ENCODE measurements at places on chromosomes 1 and 21. TPM values are rescaled to one million over a fixed set of nuclear protein-coding genes. Genes with fewer than 3 reads are reported as not detected.
A peak's percentile ranks its signal among the peaks of the same experiment; 100 is the strongest.

GRCh38 chr21:36075171-36075570 is 5.3 kb downstream of the CBR1 start:
- H3K4me1 ChIP-seq, result peaks cover 4% of the 10 kb centered on the region
- DNase-seq, result no peak
- no peaks in the 10 kb centered on the region for H3K27me3 ChIP-seq
- H3K4me3 ChIP-seq, result no peak overlapping the region
- no peaks in the 10 kb centered on the region for H3K36me3 ChIP-seq
- no peak overlapping the region for H3K27ac ChIP-seq

GRCh38 chr1:78005448-78005722 is 646 bp downstream of the DNAJB4 start:
- peak overlapping the region; percentile 86 for H3K27ac ChIP-seq
- H3K27me3 ChIP-seq, result no peaks in the 10 kb centered on the region
- no peaks in the 10 kb centered on the region for H3K4me1 ChIP-seq

GRCh38 chr1:84763912-84764680 is 73.8 kb upstream of the SSX2IP start:
- no peaks in the 10 kb centered on the region for H3K4me1 ChIP-seq
- no peak overlapping the region for H3K4me3 ChIP-seq
- H3K27me3 ChIP-seq, result no peaks in the 10 kb centered on the region
- no peak overlapping the region for H3K27ac ChIP-seq
- DNase-seq, result no peak

- H3K4me3 ChIP-seq, result no peak overlapping the region
- no peaks in the 10 kb centered on the region for H3K27me3 ChIP-seq
- DNase-seq, result no peak
- peaks cover 20% of the 10 kb centered on the region for H3K4me1 ChIP-seq
- no peaks in the 10 kb centered on the region for H3K36me3 ChIP-seq
- no peak overlapping the region for H3K27ac ChIP-seq
These were observed 103.3 kb upstream of the SLC45A1 start for GRCh38 chr1:8214501-8215173.

GRCh38 chr21:26597031-26597430 is 23.9 kb upstream of the CYYR1 start:
- no peak overlapping the region for H3K27ac ChIP-seq
- no peaks in the 10 kb centered on the region for H3K36me3 ChIP-seq
- no peaks in the 10 kb centered on the region for H3K27me3 ChIP-seq

GRCh38 chr1:187588917-187589316 is 760.2 kb downstream of the PLA2G4A start:
- DNase-seq, result no peak
- no peak overlapping the region for H3K27ac ChIP-seq
- no peaks in the 10 kb centered on the region for H3K36me3 ChIP-seq
- no peak overlapping the region for H3K4me3 ChIP-seq

Gene C1QTNF12
- 6.6 TPM for polyA plus RNA-seq

DNA sequence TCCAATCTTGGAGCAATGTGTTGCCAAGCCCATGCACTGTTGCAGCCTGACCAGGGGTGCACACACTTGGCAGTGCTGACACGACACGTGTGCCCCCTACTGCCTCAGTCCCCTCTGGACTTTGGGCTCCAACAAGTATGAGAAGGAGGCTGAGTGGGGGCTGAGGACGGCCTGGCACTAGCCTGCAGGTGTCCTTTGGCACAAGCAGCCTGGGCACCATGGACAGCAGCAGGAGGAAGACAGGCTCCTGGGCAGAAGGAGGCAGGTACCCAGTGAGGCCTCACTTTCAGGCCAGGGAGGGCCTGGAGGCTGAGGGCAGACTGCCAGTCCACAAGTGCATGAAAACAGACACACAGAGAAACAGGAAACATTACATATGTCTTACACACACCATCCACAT is 1702.9 kb upstream of the B3GALT2 start:
- no peaks in the 10 kb centered on the region for H3K27me3 ChIP-seq
- no peak for DNase-seq
- no peak overlapping the region for H3K4me3 ChIP-seq
- H3K36me3 ChIP-seq, result no peaks in the 10 kb centered on the region
- H3K27ac ChIP-seq, result no peak overlapping the region

Gene SLC35F3
- 1.3 TPM for polyA plus RNA-seq

GRCh38 chr21:46195595-46196195 is 11.4 kb upstream of the SPATC1L start:
- H3K27me3 ChIP-seq, result no peaks in the 10 kb centered on the region
- H3K27ac ChIP-seq, result no peak overlapping the region
- no peaks in the 10 kb centered on the region for H3K36me3 ChIP-seq

- H3K4me1 ChIP-seq, result no peaks in the 10 kb centered on the region
- DNase-seq, result no peak
- H3K27me3 ChIP-seq, result no peaks in the 10 kb centered on the region
- H3K36me3 ChIP-seq, result no peaks in the 10 kb centered on the region
- H3K27ac ChIP-seq, result no peak overlapping the region
These were observed 134.9 kb upstream of the B3GALT2 start for GRCh38 chr1:193321242-193321840.

DNA sequence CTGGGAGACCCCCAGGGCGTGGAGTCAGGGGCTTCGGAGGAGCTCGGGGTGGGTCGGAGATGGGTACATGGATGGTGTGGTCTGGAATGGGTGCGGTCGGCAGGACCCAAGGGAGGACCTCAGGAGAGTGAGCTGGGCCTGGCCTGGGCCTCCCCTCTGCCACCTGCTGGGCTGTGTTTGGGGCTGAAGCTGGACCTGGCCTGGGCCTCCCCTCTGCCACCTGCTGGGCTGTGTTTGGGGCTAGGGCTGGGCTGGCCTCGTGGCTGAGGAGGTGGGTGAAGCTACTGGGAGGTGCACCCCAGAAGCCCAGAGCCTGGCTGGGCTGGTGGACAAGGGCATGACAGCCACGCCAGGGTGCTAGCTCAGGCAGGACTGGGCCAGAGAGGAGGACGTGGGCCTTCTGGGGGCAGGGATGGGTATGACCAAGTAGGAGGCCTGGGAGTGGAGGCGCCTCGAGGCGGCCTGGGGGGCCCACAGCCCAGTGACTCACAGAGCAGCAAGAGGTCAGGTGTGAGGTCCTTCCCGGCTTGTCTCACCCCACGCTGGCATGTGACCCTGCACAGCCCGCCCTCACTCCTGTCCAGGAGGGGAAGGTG is 14.5 kb downstream of the SAMD11 start:
- DNase-seq, result peak; percentile 60
- H3K36me3 ChIP-seq, result no peaks in the 10 kb centered on the region
- no peak overlapping the region for H3K27ac ChIP-seq
- peaks cover 57% of the 10 kb centered on the region for H3K4me1 ChIP-seq
- no peak overlapping the region for H3K4me3 ChIP-seq

GRCh38 chr1:43978551-43979260 is at the start of gene B4GALT2:
TSS of gene B4GALT2 (plus strand) at chr1:43979210. CDS start at chr1:43981161, 1,951 bp downstream.
- H3K36me3 ChIP-seq, result no peaks in the 10 kb centered on the region
- peaks cover 35% of the 10 kb centered on the region for H3K4me1 ChIP-seq
- peak within 1 kb of the TSS; percentile 79 for H3K27ac ChIP-seq
- H3K27me3 ChIP-seq, result no peaks in the 10 kb centered on the region

DNA sequence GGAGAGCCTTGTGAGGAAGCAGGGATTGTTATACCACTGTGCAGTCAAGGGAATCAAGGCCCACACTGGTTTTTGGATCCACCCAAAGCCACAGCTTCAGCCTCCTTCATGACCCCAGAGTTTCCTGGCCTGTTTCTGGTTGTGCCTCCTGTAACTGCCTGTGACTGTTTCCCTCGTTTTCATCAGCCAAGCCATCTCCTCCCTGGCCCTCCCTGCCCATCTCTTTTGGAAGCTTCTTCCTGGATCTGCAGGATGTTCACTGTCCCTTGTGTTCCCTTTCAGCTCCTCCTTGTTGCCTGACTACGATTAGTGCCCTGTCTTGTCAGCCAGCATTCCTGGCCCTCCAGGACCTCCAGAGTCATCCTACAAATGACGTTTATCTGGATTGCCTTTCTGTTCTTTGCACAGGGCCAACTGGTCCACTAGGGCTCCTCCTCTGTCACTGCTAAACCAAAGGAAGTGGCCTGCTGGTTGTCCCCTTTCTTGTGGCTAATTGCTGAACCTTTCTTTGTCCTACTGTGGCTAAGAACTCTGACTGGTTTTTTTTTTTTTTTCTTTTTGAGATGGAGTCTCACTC is 17.9 kb downstream of the SFT2D2 start:
- H3K27me3 ChIP-seq, result no peaks in the 10 kb centered on the region
- peaks cover 5% of the 10 kb centered on the region for H3K4me1 ChIP-seq
- peaks cover 4% of the 10 kb centered on the region for H3K36me3 ChIP-seq
- no peak overlapping the region for H3K4me3 ChIP-seq
- DNase-seq, result no peak

DNA sequence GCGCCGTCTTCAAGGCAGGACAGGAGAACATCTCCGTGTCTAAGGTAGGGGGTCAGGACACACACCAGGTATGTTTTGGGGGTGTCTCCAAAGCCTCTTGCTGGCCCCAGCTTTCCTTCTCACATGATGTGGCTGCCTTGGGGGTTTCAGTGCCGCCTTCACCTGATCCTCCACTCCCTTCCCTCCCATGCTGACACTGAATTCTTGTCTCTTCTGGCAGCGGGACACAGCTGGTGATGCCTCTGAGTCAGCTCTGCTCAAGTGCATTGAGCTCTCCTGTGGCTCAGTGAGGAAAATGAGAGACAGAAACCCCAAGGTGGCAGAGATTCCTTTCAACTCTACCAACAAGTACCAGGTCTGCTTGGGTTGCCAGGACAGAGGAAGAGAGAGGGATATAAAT is 13.5 kb downstream of the ATP1A2 start:
- no peaks in the 10 kb centered on the region for H3K27me3 ChIP-seq
- no peaks in the 10 kb centered on the region for H3K36me3 ChIP-seq
- no peak for DNase-seq
- H3K4me1 ChIP-seq, result peaks cover 8% of the 10 kb centered on the region
- H3K27ac ChIP-seq, result no peak overlapping the region

DNA sequence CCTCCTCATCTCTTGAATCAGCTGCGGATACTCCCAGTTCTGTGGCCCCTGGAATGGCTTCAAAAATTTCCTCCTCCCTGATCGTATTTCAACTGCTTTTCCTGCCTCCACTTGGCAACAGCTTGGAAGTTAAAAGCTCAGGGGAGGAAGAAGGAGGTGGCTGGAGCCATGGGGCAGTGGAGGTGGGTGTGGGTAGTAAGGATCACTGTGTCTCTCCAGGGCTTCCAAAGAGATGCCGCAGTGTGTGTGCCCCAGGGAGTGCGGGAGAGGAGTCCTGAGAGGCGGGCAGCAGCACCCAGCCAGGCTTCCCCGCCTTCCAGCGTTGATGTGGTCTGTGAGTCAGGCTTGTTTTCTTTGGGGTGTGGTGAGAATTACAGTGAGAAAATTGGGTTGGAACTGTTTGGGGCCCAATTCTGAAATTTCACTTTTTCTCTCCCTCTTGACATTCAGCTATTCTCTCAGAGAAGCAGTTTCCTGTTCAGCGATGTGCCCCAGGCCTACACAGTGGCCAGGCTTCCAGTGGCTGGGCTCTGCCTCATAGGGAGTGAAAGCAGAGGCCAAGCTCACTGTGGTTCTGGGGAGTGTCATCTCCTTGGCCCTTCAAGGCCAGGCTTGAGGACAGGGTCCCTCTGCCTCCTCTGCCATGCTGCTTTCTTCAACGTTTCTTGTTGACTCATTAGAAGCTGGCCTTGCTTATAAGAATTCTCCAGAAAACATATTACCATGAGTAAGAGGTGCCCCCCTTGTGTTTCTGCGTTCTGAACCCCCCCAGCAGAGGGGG is 69.0 kb downstream of the PGM1 start:
- no peaks in the 10 kb centered on the region for H3K4me1 ChIP-seq
- no peaks in the 10 kb centered on the region for H3K36me3 ChIP-seq
- H3K4me3 ChIP-seq, result no peak overlapping the region
- DNase-seq, result no peak
- H3K27me3 ChIP-seq, result no peaks in the 10 kb centered on the region
- peak overlapping the region; percentile 5 for H3K27ac ChIP-seq

Gene PGLYRP3
- not detected for polyA plus RNA-seq

GRCh38 chr1:208029381-208030287 is 118.7 kb upstream of the CD34 start:
- peak overlapping the region; percentile 51 for H3K27ac ChIP-seq
- no peak for DNase-seq
- no peaks in the 10 kb centered on the region for H3K27me3 ChIP-seq
- peaks cover 11% of the 10 kb centered on the region for H3K4me1 ChIP-seq

DNA sequence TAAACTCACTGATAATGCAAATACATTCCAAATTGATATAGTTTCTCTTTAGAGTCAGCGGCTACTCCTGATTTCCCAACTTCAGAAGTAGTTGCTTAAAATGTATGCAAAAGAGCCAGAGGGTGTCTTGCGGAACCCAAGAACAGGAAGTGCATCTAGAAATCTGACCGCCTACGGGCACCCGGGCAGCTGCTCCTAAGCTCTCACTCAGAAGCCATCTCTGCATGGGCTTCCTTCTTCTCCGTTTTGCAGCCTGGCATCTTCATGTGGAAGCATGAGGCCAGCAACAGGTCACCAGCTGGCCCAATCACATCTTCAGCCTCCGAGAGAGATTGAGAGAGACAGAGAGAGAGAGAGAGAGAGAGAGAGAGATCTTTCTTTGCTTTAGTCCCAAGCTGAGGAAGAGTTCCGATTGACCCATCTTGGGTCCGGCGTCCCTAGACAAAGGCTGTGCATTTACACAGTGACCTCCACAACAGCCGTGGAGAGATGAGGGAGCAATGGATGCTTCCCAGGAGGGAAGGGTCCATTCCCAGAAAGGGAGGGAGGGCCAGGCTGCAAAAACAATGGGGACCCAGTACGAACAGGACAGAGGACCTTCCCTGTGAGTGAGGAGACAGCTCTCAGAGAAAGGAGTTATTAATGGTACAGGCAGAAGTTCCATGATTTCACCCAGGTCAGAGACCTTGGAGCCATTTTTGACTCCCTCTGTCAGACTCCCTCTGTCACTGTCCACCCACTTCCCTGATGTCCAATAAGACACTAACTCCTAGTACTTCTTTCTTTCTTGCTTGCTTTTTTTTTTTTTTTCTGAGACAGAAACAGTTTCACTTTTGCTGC is 28.2 kb upstream of the SLC30A1 start:
- no peaks in the 10 kb centered on the region for H3K27me3 ChIP-seq
- no peak overlapping the region for H3K4me3 ChIP-seq
- DNase-seq, result no peak

DNA sequence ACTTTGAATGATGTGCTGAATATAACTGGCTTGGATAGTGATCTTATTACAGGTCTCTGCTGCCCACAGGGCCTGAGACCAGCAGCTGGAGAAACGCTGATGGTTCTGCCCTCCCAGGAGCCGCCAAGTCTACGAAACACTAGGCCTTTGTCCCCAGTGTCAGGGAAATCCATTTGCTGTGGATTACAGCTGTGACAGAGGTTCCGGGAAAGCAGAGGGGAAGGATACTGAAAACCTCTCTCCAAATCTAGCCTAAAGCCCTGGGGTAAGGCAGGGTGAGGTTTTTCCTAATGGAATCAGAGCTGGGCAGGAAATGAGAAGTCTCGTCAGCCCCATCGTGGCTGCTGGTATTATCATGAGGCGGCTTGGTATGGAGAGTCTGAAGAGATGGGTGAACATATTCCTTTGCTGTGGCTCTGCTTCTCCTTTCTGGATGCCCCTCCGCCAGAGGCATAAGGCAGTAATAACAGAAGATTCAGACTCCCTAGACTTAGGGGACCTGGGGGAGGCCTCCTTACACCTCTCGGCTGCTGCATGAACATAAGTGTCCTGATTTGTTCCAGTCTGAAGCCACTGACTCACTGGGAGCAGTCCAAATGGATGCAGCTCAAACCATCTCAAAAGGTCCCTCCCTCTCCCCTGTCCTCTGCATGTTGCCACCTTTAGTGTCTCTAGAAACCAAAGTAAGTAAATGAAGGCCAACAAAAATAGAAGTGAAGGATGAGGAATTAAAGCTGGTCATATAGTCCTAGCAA is 48.1 kb downstream of the PHC2 start:
- H3K27me3 ChIP-seq, result no peaks in the 10 kb centered on the region
- no peaks in the 10 kb centered on the region for H3K36me3 ChIP-seq
- H3K27ac ChIP-seq, result no peak overlapping the region
- peaks cover 5% of the 10 kb centered on the region for H3K4me1 ChIP-seq

Gene KRTAP13-2
- not detected for polyA plus RNA-seq

Gene HAO2
- 14.2 TPM for polyA plus RNA-seq

Gene USP48
- 38.9 TPM for polyA plus RNA-seq

All from hepatocyte (in vitro differentiated cells).